ENCODE measurements at places on chromosomes 2 and 18.

DNA sequence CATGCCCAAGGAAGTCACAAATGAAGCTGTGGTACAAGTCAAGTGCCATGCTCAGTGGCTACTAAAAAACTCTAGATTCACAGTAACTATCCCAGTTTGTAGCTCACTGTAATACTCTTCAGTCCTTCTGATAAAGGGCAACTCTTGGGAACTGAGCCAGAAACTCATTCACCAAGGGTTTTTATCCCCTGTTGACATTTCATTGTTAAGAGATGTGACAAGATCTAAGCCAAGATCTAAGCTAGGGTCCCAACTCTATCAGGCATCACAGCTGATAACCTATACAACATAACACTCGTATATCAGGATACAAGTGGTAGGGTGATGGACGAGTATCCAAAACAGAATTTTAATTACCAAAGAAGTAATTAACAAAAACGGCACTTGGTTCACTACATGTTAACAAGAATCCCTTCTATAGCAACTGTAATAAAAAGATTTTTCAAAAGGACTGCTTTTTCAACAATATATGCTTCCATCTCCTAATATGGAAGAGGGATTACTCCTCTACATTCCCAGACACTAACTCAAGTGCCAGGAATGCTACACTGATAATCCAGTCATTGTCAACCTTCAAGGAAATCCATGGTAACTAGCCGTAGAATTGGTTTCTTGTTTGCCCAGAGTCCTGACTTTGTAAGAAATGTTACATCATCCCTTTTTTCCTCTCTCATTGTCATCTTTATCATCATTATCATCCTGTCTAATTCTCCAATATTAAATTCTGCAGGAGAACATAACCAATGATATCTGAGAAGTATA lies 111.7 kb downstream of the CDH2 start:
- no peak for DNase-seq

DNA sequence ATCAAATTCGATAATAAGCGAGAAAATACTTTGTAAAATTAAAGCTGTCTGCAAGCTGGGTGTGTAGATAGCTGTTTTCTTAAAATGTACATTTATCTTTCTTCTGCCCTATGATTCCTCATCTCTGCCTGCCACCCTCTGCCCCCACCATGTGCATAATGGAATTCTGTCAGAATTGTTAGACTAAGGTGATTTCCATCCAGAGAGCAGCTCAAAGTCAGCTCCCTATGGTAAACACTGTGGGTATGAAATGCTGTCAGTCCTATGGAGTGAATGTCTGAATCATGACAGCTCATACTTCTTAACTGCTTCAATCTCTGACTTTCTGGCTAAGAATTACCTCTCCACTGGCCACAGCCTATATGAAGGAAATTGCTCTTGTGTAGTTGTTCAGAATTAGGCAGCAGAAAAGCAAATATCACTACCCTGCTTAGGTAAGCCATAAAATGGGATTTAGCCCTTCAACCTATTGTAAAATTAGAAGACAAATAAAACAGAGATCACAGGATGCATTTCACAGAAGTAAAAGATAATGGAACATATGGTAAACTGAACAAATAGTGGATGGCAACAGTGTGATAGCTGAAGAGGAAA lies 137.7 kb downstream of the CD8B2 start:
- no peak for DNase-seq

- no peak for DNase-seq
These were observed 159.2 kb upstream of the RAB12 start for GRCh38 chr18:8450013-8450412.

DNA sequence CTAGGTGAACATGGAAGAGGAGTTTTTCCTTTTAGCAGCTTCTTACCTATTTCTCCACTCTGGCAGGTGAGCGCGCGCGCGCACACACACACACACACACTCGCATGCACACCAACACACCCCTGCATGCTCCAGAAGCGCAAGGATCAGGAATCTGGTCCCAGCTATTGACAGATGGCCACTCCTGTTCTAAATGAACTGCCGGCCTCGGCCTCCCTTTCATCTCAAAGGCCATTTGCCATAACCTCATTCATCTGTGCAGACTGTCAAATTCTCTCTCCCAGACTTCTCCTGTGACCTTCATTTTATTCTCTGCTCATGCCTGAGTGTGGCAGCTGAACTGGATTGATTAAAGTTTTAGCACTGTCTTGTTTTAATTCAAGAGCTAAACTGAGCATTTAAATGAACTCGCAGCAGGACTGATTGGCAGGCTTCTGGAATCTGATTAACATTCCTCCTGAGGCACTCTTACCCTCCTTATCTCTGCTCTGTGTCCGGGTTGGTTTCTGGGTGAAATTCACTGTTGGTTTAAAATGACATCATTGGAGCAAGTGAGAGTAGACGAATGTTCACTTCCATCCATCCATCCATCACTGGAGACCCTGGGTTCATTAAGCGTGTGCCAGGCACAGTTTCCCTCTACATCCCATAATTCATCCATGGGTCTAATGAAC lies 58.8 kb downstream of the FECH start:
- no peak for DNase-seq

DNA sequence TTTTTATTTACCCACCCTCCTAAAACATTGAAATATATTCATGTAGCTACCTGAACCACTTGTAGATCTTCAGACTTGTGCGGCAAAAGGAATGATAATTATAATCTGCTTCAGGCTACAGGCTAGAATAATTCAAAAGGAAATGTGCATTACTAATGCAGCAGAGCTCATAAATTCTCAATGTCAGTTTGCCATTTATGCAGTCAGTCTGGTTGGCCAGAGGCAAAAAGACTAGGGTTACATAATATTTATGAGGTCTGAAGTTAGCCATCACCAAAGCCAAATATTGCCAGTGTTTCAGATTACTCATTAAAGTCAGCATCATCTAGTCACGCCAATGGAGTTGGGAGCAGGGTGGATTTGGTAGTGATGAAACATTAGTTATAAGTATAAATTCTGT lies 38.9 kb downstream of the METAP1D start:
- no peak for DNase-seq

DNA sequence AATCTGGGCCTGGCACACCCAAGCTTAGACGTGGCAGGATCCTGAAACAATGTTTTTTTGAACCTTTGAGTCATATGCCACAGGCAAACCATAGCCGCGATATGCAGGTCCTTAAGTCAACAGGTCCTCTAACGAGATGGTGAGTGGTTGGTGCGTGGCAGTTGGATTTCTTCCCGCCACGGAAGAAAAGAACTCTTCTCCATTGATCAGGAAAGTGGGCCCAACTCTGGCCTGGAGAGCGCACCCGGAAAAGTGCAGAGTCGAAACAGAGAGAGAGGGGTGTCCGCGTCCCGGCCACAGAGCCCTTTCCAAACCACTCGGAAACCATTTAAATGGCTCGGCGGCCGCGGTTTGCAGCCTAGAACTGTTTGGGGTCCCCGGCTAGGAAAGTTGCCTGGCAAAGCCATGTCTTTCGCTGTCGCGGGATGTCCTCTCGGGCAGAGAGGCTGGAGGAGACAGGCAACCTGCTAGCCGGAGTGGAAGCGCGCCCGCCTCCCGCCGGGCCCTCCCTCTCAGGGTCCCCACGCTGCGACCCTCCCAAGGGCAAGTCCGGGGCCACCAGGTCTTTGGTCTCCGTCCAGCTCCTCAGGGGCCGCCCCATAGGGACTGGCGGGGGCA lies 777 bp downstream of the GALNT3 start:
- DNase-seq: no peak

DNA sequence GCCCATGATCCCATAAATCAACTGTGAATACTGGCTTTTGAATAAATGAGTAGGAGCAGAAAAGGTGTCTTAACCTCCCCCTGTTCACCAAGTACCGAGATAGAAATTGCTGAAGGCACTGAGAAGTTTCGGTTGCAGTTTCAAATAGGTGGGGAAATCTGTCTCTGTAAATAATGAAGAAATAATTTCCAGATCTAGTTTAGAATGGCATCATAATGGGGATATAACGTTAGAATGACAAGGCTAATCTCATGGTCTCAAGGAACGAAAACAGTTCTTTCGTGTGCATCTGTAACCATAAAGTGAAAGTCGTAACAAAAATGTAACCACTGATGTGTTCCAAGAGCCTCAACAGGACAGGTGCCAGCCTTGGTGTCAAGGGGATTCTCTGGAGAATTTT lies 49.9 kb upstream of the TMEM18 start:
- no peak for DNase-seq

DNA sequence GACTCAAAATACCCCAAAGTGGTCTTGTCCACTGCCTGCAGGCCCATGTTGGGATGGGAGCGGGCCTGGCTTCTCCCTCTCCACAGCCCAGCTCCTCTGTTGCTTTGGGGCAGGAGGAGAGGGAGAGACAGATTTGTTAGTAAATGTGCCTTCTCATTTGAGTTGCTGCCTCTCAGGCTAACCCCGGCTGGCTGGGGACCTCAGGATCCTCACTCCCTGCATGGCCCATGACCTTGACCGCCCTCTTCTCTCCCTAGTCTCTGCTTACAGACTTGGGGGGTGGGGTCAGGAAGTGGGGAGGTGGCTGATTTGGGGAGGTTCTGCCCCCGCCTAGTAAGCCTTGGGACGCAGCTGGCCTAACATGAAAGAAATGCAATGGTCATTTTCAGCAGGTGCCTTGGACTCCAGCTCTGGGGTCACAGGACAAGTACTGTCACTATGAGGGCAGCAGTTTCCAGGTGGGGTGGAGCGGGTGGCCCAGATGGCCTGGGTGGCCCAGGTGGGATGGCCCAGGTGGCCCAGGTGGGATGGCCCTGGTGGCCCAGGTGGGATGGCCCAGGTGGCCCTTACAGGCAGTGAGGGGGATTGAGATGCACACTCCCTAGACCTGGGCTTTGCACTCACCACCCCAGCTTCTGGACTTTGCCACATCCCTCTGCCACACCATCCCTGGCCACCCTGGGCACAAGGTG lies 24.1 kb downstream of the HJURP start:
- no peak for DNase-seq

GRCh38 chr2:225274751-225275150 lies 124.8 kb upstream of the NYAP2 start:
- DNase-seq: no peak

DNA sequence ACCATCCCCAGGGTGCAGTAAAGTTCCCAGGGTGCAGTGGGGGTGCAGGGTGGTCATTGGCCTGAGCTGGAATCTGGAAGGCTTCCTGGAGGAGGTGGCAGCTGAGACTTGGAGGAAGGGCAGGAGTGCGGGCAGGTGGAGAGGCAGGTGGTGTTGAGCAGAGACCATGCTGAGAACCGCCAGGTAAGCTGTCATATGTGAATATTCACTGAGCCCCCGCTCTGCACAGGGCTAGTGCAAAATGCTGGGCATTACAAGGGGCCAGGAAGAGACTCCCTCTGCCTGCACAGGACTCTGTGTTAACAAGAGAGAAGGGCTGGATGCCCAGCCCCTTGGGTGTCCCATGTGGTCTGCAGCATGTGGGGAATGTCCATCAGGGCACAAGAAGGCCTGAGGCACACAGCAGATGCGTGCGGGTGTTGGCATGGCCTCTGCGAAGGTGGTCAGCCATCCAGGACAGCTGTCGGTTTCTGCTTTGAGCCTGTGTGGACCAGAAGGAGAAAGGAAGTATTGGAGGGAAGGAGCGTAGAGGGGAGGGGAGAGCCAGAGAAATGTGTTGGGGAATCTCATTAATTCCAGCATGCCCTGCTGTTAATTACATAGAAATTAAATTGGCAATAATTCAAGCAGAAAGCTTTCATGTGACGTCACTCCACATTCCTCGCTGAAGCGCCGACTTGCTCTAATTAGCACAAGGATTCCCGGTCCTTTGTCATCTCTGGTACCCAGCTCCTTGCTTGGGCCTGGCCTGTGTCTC lies 62.8 kb upstream of the OTOS start:
- no peak for DNase-seq

- DNase-seq: no peak
These were observed 68.6 kb downstream of the CAB39 start for GRCh38 chr2:230781130-230781797.

GRCh38 chr18:62612289-62612645 lies 89.4 kb downstream of the ZCCHC2 start:
- no peak for DNase-seq

DNA sequence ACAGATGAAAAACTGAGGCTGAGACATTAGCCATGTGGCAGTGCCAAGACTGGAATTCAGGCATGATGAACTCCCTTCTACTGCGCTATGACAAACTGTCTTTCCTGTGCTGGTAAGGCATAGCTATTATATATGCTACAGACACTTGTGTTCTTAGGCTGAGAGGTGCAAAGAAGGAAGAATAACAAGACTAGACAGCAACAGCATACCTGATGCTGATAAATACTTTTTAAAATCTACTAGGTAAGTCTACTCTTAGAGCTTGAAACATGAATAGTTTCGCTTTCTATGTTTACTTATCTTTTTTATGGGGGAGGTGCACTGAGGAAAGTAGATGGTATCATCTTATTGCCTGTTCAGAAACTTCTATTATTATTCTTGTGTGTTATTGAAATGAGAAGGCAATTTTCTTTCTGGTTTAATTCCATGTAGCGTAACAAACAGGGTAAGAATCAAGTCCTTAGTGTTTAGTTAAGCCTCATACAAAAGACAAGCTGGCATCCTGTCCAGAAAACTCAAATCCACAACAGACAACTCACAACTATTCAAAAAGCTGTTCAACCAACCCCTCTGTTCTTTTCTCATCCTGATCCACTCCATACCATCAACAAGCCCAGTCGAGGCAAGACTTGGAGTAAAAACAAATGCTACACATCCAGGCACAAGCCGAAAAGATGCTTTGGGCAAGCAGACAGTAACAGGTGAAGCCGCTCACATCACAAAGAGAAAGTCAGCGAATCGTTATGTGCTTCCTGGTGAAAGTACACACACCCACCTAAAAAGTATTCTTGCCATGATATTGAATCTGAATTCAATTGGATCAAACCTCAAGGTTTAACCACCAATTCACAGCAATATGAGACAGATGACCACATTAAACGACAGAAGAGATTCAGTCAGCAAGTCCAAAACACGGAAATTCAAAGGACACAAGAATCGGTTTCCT lies 1.5 kb downstream of the TTC32 start:
- DNase-seq: no peak

- no peak for DNase-seq
These were observed 31.2 kb downstream of the RAB1A start for GRCh38 chr2:65098741-65099140.

DNA sequence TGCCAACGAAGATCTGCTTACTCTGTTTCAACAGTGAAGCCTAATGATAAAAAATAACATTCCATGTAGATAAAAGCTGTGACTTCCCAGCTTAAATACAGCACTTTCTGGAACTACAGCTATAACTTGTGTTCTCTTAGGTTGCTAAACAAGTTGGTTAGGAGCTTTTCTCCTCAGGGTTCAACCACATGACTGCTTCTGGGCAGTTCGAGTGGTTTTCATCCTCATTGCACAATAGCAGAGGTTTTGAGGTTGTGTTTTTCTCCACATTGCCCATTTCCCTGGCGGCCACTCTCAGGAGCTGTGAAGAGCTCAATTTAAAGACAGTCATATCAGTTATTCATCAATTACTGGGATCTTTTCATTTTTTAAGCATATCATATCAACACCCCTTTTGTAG lies 102.2 kb upstream of the CYP1B1 start:
- no peak for DNase-seq

DNA sequence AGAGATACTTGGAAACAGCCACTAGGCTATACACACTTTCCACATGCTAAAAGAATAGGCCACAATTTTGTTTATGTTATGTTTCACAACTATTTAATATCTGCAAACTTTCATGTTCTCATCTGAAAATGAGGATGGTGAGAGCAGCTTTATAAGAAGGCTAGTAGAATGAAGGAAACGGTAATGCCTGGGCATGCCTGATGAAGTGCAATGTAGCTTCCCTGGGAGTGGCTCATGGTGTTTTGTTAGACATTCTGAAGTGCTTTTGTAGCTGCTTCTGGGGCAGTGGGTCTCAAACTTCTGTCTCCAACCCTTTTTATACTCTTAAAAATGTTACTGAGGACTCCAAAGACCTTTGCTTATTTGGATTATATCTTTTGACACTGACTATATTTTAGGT lies 193.3 kb upstream of the VWC2L start:
- no peak for DNase-seq

Data from brain pericyte (primary cell).